ENCODE measurements at places on chromosomes 2 and 18.

- DNase-seq, result no peak
These were observed 7.8 kb upstream of the NPAS2 start for GRCh38 chr2:100812116-100812515.

DNA sequence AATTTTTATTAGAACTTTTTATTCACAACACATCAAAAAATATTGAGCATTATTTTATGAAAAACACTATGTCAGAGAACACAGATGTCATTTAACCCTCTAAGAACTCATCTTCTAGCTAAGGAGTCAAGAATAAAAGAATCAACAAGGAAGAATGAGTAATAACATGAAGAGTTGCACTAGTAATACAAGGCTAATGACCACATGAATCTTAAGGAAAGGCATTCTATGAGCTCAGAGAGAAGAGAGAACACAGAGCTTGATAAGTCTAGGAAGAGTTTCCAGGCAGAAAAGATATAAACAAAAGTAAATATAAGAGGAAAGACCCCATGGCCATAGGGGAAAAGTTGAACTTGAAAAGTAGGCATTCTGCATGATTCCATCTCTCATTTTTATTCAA lies 166.5 kb downstream of the MAIP1 start:
- DNase-seq, result no peak

- DNase-seq, result no peak
These were observed 74.4 kb upstream of the MAP4K4 start for GRCh38 chr2:101623031-101623521.

DNA sequence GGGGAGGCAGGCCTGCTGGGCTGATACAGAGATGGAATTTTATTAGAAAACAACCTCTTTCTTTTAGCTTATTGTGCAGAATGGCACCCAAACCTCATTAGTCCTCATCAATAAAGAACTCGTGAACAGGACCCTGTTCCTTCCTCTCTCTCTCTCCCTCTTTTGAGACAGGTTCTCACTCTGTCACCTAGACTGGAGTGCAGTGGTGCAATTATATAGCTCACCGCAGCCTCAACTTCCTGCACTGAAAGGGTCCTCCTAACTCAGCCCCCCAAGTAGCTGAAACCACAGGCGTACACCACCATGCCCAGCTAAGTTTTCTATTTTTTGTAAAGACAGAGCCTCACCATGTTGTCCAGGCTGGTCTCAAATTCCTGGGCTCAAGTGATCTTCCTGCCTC lies 21.7 kb upstream of the AP1S3 start:
- DNase-seq, result no peak

GRCh38 chr18:44859751-44860439 lies 179.2 kb downstream of the SETBP1 start:
- DNase-seq, result no peak

GRCh38 chr18:54774981-54775665 lies 53.2 kb upstream of the RAB27B start:
- DNase-seq, result no peak

DNA sequence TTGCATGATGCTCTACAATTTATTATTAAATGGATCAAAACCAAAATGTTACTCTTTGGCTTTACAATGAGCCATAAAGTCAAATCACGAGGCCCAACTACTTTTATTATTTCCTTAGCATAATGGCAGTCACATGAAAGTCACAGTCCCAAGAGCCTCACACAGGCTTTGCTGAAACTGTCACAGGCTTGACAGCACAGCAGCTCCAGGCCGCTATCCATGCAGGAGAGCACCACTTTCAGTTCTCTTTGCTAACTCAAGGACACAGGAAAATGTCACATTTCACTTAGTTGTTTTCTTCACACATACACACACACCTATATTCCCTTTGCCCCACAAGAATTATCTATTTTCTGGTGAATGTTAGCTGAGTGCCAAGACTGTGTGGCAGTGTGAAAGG lies 11.1 kb upstream of the MSGN1 start:
- no peak for DNase-seq

DNA sequence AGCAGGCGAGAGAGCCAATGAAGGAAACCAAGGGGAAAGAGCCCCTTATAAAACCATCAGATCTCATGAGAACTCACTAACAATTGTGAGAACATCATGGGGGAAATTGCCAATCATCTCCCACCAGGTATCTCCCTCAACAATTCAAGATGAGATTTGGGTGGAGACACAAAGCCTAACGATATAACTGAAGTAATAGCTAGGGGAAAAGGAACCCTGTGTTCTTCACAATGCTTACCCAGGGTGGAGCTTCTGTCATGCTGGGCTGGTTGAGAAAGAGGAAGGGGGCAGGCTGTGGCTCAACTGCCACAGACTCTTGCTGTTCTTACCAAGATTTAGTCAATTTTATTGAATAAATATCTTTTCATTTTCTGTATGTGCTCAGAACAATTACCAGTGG lies 392.1 kb upstream of the HS6ST1 start:
- DNase-seq, result no peak

DNA sequence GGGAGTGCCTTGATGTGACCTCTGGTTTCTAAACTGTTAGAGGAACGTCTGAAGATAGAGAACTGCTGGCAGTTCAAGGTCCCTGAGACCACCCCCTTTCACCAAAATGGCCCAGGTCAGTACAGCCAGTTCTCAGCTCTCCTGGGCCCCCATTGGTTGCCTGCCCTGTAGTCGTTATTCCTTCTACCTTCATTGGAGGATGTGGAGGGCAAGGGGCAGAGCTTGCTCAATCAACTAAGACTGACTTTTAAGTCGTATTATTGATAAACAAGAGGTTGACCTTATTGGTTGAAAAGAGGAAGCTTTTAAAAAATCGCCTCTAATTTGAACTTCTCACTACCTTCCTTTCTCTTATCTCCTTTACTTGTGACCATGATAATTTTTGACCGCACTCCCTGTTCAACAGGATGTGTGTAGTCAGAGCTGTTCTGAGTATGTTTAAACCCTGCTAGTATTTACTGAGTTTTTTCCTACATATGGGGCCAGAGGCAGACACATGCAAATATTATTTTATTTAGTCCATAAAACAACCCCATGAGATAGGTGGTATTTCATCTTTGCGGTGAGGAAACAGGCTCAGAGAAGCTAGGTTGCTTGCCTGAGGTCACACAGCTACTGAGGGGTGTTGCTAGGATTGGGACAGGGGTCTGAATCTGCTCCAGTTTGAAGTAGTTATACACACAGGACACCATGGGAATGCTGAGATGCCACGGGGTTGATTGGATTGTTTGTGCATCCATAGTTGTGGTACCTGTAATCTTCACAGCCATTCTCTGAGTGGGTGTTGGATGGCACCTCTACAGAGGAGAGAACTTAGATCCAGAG lies 65.9 kb downstream of the TMEM247 start:
- no peak for DNase-seq

- no peak for DNase-seq
These were observed 63.2 kb upstream of the NPAS2 start for GRCh38 chr2:100756704-100757103.

DNA sequence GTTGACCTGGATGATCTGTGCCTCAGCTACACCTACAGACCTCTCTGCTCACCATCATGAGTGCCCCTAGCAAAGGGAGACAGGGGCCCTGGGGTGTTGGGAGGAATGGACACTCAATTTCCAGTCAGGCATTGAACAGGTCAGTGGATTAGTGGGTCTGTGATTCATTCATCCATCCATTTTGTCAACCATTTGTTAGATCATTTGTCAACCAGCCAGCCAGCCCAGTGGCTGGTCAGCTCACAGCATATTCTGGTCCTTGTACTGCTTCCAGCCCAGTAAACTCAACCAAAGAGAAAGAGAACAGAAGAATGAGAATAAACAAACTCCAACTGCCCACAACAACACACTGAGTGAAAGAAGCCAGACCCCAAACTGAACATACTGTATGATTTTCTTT lies 4.6 kb upstream of the KLF11 start:
- no peak for DNase-seq

- no peak for DNase-seq
These were observed 172.8 kb downstream of the CD226 start for GRCh38 chr18:69774831-69775230.

DNA sequence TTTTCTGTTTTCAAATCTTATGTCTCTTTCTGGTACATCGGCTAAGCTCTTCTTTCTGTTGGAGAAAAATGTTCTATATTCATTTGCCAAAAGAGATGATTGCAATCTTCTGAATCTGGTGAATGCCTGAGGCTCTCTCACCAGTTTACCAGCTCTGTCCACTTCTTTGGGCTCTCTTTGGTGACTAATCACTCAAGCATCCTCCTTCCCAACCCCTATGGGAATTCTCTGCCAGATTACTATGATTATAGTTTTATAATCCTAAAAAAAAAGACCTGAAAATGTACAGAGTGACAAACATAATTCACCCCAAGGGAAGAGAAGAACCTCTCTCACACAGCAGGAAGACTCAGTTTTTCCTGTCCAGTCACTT lies 187.3 kb downstream of the CAMKMT start:
- DNase-seq, result no peak

GRCh38 chr2:108287169-108287568 lies 1.5 kb upstream of the SULT1C2 start:
- no peak for DNase-seq

DNA sequence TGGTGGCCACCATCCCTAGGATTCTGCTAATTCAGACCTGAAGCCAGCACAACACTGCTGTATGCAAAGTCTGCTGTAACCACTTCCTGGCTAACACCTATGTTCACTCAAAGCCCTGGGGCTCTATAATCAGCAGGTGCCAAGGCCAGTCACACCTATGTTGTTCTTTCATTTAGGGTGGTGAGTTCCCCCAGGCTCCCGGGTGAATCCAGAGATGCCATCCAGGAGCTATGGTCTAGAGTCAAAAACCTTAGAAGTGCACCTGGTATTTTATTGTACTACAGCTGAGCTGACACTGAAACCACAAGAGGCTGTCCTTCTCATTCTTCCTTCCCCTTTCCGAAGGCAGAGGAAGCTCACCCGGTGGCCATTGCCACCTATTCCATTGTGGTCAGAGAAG lies 46.2 kb upstream of the CCDC141 start:
- no peak for DNase-seq

DNA sequence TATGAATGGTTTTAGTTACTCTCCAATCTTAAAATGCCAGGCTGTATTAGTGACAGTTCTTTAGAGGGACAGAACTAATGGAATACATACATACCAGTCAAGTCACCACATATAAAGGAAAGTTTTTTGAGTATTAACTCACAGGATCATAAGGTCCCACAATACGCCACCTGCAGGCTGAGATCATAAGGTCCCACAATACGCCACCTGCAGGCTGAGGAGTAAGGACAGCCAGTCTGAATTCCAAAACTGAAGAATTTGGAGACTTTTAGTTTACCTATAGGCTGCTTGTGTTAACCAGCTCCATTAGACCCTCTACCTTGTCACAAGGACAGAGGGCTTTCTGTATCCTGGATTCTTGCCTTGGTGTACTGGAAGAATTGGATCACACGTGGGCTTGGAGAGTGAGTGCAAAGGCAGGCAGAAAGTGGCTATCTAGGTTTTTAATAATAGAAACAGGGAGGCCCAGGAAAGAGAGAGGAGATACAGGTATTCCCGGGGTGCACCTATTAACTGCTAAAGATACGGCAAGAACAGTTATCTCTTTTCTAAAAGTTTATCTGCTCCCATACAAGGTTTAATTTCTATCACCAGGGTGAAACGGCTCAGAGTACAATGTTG lies 234.9 kb upstream of the CYRIA start:
- DNase-seq, result no peak

DNA sequence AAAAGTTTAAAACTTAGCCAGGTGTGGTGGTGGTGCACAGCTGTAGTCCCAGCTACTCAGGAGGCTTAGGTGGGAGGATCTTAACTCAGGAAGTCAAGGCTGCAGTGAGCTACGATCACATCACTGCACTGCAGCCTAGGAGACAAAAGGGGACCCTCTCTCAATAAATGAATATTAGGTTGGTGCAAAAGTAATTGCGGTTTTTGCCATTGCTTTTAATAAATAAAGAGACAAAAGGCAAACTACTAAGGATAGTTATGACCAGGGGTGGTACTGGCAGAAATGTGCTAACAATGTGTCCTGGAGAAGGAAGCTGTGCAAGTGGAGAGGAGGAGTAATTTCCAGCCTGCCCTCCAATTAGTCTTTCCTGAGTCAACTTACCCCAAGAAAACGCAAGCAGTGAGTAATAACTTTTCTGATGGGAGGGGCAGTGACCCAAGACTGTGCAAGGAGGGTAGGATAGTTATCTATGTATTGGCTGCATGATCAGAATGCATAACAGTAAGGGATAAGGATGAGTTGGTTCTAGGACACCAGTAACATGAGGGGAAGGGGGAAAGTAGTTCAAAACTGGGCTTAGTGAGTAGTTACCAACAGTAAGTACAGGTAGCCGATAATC lies 1.5 kb downstream of the EXOC6B start:
- DNase-seq, result no peak

DNA sequence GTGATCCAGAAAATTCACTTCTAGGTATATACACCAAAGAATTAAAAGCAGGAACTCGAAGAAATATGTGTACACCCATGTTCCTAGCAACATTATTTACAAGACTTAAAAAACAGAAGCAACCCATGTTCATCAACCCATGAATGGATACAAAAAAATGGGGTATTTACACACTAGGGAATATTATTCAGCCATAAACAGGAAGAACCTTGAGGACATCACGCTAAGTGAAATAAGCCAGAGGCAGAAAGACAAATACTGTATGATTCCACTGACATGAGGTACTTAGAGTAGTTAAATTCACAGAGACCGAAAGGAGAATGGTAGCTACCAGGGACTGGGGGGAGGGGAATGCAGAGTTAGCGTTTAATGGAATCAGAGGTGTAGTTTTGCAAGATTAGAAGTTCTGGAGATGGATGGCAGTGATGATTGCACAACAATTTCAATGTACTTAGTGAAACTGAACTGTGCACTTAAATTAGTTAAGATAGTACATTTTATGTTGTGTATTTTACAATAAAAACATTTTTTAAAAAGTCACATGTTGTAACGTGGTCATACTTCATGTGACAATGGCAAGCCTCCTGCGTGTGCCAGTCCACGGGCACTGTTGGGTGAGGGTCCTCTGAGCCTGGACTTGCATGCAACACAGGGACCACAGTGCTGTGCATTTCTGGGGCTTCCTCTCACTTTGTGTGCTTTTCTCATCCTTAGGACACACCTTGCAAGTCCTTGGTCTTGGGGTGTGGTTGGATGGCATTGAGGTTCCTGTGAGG lies 206.1 kb upstream of the HDAC4 start:
- no peak for DNase-seq

DNA sequence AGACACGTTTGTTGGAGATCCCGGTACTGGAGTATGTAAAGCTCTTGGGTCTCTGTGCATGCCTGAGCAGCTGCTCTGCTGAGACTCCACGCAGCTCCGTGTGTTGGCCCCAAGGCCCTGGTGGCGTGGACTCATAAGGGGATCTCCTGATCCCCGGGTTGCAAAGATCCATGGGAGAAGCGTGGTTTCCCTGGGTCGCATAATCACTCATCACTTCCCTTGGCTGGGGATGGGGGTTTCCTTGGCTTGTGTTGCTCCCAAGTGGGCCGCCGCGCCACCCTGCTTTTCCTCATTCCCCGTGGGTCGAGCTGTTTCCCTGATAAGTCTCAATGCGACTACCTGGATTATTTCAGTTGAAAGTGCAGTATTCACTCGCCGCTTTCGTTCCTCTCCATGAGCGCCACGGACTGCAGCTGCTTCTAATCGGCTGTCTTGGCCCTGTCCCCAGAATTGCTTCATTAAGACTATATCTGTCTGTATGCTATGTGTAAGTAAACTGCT lies 76.0 kb downstream of the EPC2 start:
- no peak for DNase-seq

GRCh38 chr2:142974288-142975024 lies 97.0 kb downstream of the KYNU start:
- DNase-seq, result no peak
